Activated naive CD4-positive, alpha-beta T cell treated with anti-CD3 and anti-CD28 coated beads, Interleukin-2, amount 50 U/mL, for 72 hours (primary cell): ENCODE measurements at places on chromosomes 3 and 15.
A peak's percentile ranks its signal among the peaks of the same experiment; 100 is the strongest.

- no peak for DNase-seq
Measured at GRCh38 chr3:192642651-192643050, 84.7 kb downstream of the FGF12 start.

GRCh38 chr3:45043728-45044299 lies 17.7 kb downstream of the CLEC3B start:
- DNase-seq = no peak

DNA sequence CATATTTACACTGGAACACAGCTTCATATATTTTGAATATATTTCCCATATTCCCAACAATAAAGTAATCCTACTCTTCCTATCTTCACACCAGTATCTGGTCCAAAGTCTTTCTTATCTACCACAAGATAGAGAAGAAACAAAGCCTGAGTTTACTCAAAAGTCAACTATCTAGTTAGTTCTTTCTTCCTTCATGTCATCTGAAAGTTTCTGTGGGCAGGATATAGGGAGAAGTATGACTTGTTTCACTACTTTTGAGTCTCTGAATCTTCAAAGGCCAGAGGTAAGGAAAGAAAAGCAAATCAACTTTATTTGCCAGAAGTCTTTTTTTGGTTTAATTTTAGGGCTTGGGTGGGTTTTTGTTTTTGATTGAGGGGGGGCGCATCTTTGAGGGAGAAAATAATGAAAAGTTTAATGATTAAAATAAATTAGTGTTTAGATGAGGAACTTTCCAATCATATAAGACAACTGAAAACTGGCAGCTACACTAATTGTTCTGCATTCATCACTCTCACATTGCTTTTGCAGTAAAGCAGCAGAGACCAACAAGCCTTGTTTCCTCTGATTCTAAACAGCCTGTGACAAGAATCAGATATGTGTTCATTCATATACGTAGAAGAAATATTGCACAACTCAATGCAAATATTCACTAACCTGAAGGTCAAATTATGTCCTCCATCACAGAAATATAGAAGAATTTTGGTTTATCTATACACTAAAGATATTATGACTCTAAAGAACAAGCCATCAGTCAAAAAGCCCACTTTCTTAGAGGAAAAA lies 421.4 kb downstream of the SHQ1 start:
- DNase-seq = no peak

DNA sequence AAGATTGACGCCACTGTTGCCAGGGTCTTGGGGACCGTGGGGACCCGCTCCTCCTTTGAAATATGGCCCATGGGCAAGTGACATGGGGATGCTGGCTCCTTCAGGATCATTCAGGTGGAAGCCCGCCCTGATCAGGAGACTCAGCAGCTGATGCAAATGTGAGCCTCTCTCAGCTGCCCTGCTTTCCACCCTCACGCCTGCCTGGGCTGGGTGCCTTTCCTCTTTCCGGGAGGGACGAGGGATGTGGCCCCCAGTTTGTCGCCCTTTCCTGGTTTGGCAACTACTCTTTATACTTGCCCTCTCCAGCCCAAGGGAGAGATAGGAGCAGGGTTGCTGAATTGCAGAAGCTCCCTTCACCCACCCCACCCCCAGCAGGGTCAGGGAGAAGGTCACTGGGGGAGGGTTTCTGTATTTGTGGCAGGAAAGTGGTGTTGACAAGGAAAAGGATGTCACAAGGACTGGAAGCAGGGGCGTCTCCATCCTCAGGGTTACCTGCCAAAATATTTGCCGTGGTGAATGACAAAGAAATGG lies 21.8 kb downstream of the DNASE1L3 start:
- no peak for DNase-seq

GRCh38 chr3:53016236-53016635 lies 29.6 kb downstream of the SFMBT1 start:
- no peak for DNase-seq

- DNase-seq = peak; percentile 76
Measured at GRCh38 chr3:4986782-4987537, 7.7 kb downstream of the BHLHE40 start.

DNA sequence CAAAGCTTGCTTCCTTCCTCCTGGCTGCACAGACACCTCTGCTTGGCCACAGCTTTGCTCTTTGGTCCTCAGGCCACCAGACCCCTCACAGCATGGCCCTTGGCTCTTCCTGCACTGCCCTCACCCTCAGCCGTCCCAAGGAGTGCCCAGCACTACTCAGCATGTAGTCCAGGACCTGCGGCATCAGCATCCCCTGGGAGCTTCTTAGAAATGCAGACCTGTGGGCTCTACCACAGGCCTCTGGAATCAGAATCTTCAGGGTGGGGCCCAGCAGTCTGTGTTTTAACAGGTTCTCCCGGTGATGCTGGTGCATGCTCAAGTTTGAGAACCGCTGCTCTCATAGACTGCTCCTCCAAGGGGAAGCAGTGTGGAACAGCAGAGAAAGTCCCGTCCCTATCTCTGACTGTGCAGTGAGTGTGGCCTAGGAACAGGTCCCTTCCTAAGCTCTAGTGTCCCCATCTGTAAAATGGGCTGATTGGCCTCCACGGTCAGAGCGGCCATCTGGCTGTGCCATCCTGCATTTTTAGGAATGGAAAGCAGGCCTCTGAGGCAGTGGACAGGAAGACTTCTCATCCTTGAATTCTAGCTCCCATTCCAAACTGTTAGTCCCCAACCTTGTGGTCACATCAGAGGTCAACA lies 36.6 kb downstream of the GOLGA6A start:
- DNase-seq = no peak

- DNase-seq = no peak
Measured at GRCh38 chr3:33430571-33430970, 9.6 kb downstream of the UBP1 start.

DNA sequence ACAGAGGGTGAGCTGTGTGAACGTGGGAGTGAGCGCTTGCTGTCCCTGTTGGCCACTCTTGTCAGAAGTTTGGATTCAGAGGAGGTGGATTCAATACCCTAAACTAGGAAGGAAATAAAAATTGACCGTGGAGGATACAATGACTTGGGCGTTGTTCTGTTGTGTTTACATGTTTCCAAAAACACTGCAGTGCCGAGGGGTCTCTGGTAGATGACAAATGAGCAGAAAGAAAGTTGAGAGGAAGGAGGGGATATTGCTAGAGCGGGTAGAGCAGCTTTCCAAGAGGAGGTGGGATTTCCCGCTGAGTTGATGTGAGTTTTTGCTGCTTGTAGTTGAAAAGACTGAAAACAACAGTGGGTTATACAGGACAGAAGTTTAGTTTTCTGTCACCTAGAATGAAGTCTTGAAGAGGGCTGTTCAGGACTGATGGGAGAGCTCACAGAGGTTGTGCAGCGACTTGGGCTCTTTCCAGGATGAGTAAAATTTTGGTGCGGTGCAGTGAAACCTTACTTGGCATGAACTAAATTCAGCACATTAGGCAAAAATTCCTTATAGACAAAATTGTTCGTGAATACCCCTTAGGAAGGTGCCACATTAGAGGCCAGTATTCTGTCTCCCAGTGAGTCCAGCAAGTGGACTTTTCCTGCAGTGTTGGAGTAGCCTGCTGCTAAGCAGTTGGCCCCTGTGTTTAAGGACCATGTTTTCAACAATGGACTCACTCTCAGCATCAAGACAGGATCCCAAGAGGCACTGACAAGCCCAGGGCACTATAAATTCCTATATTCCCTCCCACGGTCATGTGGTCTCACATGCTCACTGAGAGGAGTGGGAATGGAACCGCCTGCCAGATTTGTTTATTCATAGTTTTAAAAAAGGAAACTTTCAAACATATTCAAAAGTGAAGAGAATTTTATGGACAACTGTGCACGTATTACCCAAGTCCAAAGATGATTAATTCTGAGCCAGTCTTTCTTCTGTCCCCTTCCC lies 435.0 kb upstream of the C2CD4B start:
- no peak for DNase-seq

DNA sequence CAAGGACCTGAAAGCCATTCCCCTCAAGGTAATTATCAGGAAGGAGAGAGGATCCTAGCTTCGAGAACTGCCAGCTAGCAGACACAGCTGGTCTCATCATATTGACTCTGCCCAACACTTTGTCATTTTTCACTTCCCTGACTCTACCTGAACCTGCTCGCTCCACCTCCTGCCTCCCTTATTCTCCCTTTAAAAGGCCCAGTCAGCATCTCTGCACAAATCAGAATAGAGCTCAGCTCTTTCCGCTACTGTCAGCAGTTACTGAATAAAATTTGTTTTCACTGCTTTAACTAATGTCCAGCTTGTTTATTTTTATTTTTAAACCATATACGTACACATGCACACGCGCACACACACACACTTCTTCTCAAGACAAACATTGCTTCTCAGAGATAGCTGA lies 57.2 kb upstream of the MCF2L2 start:
- DNase-seq = no peak

DNA sequence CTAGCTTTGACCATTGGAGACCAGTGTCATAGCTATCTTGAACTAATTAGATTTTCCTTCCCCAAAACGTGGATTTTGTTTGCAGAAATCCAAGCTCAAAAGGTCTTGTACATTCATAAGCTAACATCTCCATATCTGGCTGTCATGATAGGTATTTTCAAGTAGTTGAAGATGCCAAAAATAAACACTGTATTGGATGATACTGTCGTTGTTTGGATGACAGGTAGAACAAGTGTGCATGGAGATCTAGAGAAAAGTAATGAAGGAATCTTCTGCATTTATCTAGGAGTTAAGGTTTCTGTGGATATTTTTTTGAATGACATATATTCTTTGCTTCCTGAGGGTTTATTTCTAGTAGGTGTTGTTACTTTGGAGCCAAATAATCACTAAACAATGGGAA lies 1696.1 kb downstream of the SI start:
- DNase-seq = no peak

DNA sequence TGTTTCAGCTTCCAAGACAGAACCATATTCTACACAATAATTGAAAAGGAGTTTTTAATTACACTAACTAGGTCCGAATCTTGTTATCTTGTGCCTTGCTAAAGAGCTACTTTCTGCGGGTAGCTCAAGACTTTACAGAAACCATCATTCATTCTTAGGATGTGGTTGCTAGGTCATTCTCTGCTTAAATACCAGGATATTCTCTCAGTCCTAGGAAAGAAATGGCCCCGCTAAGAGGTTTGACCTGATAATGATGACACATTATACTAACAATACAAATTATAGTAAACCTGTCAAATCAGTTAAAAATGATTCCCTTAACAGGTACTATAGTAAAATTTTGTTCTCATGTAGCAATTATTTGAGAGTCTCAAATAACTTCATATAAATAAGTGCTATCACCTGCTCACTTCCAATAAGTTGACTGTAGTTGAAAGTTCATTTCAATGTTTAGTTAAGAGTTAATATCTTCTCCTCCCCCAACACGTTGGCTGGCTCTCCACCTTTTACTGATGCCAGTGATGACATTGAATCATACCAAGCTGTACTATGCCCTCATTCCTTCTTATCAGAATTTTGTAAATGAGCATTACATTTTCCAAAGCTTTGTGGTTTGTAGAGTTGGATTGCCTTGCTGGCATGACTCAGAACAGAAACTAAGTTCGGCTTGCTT lies 3.6 kb upstream of the C3orf85 start:
- no peak for DNase-seq

GRCh38 chr15:45794712-45795439 lies 160.0 kb downstream of the SQOR start:
- DNase-seq = no peak

DNA sequence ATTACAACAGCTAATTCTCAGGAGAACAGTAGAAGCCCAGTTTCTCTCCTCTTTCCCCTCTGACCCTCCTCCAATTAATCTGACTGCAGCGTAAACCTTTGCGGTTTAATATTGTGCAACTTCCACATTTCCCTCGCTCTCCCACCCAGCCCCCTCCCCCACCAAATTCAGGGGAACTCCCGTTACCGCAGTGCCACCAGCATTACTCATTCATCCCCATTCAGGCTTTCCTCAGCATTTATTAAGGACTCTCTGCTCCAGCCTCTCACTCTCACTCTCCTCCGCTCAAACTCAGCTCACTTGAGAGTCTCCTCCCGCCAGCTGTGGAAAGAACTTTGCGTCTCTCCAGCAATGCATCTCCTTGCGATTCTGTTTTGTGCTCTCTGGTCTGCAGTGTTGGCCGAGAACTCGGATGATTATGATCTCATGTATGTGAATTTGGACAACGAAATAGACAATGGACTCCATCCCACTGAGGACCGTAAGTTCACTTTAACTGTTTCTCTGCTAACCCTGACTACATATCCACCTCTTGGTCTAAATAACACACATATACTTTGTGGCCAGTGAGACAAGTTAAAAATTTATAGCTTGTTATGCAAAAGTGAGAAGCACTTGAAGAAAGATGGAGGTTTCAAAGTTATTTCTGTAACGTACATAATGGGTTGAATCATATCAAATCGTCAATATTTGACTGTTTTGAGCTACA lies at the start of gene PTX3:
Gene PTX3 (plus strand): TSS at position 268 of the 709 bp plus-strand sequence. CDS start 84 bp downstream, at position 352.
- no peak for DNase-seq

DNA sequence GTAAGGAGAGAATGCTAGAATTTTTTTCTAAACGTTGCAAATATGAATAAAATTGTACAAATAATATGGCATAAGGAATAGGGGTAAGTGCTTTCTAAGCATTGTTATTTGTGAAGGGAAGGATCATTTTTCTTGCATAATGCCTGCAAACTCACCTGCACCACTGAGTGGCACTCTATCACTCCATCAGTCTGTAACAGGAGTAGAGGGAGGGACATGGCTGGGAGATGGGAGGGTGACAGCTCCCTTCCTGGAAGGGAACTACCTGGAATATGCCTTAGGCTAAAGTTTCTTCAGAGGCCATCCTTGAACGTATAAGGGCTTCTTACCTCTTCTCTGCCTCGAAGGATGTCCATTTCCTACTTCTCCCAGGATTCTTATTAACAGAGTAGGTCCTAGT lies 3.0 kb downstream of the NAALADL2 start:
- no peak for DNase-seq

GRCh38 chr15:91264651-91265351 lies 164.7 kb downstream of the SV2B start:
- DNase-seq = no peak

- no peak for DNase-seq
Measured at GRCh38 chr15:84987949-84988624, 6.4 kb downstream of the PDE8A start.

DNA sequence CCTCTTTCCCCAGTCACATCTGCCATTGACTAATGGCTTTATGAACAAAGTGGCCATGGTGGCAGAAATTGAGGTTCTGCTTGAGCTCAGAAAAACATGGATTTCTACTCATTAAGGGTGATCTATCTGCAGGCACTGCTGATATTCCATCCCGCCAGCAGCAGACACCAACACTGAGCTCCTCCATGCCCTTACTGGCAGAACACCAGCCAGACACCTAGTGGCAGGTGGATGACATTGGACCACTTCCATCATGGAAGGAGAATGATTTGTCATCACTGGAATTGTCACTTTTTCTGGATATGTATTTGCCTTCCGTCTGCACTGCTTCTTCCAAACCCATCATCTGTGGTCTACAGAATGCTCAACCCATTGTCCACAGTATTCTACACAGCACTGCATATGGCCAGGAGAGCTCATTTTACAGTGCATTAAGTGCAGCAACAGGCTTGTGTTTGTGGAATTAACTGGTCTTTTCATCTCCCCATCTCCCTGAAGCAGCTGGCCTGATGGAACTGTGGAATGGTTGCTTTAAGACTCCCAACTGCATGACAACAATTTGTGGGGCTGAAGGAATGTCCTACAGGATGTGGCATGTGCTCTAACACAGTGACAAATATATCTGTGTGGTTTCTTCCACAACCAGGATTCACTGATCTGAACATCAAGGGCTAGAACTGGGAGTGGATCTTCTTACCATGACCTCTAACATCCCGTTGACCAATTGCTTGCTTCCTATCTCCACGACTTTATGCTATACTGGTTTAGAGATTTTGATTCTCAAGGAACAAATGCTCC lies 103.4 kb downstream of the WNT7A start:
- no peak for DNase-seq
